ENCODE measurements at places on chromosomes 16 and 17. TPM values are rescaled to one million over a fixed set of nuclear protein-coding genes. Genes with fewer than 3 reads are reported as not detected.

The ACSM5 gene
- not detected for total RNA-seq

The UMOD gene
- total RNA-seq: not detected

The TBX6 gene
- 0.12 TPM for total RNA-seq

The C17orf50 gene
- not detected for total RNA-seq

The VASN gene
- total RNA-seq: 34.6 TPM

The AOC3 gene
- total RNA-seq: 0.23 TPM

The SPN gene
- not detected for total RNA-seq

The ZPBP2 gene
- total RNA-seq: not detected

The TLCD1 gene
- 4.4 TPM for total RNA-seq

The FBXW10B gene
- 0.08 TPM for total RNA-seq

The EVI2B gene
- total RNA-seq: not detected

Data from smooth muscle cell of the coronary artery (primary cell).